Fibroblast of gingiva (primary cell): ENCODE measurements at places on chromosomes 16 and 17.

DNA sequence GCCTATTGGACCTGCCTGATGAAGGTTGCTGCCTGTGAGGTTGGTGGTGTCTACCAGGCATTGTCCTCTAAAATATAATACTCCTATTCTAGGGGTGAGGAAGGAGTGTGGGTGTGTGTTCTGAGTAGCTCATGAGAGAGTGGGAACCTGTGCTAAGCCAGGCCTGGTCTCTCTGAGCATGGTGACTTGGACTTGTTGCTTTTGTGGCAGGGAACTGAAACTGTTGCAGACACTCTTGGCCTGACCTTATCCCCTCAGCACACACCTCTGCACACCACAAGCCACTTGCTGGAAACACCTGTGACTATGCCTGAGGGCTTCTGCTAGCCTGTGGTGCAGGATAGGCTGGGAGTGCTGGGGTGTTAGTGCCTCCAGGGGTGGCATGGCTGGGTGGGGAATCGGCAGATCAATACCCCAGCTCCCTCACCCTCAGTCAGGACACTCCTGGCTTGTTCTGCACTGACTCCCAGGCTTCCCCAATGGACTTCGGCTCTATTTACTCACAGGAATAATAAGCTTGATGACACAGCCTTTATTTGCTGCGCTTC is 29.9 kb downstream of the PLCG2 start:
- DNase-seq, result no peak

GRCh38 chr16:48126801-48127644 is 28.8 kb downstream of the ABCC12 start:
- peak; percentile 93 for DNase-seq

DNA sequence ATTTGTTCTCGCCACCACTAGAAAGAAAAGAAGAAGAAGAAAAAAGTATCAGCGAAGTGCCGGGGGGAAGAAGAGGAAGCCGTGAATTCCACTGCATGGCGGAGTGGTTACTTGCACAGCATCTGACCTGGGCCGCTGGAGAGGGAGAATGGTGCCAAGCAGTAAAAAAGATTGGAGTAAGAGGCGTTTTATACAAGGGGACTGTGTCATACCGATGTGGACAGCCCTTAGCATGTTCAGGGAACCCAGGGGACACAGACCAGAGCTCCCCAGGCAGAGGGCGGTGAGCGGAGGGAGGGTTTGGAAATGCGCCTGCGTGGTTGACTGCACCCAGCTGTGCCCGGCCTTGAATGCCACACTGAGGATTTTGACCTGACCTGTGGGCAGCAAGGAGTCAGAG is 52.8 kb downstream of the PLXDC1 start:
- no peak for DNase-seq

DNA sequence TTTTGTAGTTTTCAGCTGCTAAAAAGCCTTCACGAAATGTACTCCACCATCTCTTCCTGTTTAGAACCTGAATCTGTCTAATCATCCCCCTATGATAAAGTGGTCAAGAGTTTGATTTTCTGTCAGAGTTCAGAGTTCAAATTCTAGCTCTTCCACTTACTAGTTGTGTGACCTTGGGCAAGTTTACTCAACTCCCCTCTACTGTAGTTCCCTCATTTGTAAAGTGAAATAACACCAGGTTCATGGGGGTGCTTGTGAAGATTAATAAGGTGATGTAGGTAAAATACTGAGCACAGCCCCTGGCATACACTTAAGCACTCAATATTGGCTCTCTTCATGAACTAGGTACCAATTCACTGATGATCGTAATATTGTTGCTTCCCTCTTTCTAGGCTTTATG is 1.2 kb upstream of the CDC6 start:
- no peak for DNase-seq

GRCh38 chr16:81558444-81559175 is 114.0 kb downstream of the CMIP start:
- DNase-seq, result no peak

DNA sequence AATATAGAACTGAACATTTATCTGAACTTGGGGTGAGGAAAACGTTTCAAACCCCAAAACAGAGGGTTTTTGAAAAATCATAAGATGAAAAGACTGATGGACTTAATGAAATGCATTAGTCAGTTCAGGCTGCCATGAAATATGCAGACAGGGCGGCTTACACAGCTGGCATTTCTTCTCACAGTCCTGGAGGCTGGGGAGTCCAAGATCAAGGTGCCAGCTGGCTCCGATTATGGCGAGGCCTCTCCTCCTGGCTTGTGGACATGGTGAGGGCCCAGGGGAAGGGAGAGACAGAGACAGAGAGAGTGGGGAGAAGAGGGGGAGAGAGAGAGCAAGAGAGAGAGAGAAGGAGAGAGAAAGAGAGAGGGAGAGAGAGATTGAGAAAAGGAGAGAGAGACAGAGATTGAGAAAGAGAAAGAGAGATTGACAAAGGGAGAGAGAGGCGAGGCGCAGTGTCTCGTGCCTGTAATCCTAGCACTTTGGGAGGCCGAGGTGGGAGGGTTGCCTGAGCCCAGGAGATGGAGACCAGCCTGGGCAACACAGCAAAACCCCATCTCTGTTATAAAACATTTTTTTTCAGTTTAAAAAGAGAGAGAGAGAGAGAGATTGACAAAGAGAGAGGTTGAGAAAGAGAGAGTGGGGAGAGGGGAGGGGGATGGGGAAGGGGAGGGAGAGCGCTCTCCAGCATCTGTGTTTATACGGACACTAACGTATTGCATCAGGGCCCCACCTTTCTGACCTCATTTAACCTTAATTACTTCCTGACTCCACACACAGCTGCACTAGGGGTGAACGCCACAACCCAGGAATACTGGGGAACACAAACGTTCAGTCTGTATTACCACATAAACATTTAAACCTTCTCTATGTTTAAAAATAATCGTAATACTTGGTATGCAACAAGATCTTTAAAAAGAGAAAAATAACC is 24.6 kb upstream of the RPH3AL start:
- peak; percentile 64 for DNase-seq

- no peak for DNase-seq
Measured at GRCh38 chr16:80619824-80620223, 79.0 kb downstream of the DYNLRB2 start.

GRCh38 chr16:89104303-89104702 is 10.7 kb downstream of the ACSF3 start:
- DNase-seq, result no peak

GRCh38 chr16:54930005-54930868 is at the start of gene IRX5:
TSS of gene IRX5 (plus strand) at chr16:54930865. CDS start at chr16:54931199, 334 bp downstream.
- DNase-seq, result peak; percentile 99

- DNase-seq, result no peak
Measured at GRCh38 chr17:52546493-52546892, 388.0 kb upstream of the CA10 start.

GRCh38 chr16:26692658-26693057 is 374.1 kb upstream of the C16orf82 start:
- DNase-seq, result no peak

DNA sequence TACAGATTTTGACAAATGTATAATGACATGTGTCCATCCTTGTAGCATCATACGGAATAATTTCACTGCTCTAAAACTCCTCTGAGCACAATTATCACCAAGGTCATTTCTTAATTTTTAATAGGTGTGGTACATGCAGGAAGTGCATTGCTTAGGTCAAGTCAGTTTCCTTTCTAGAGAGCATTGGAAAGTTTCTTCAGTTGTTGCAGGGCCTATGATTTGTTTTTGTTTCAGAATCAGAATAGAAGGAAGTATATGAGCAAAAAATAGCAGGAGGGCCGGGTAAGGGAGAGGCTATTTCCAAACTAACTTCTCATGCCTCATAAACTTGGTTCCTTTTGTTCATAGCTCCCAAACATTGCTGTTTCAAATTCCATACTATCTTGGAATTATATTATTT is 24.0 kb upstream of the SLFN5 start:
- no peak for DNase-seq

- DNase-seq, result no peak
Measured at GRCh38 chr16:68972013-68972412, 128.7 kb downstream of the TANGO6 start.

GRCh38 chr17:55284001-55284884 is 19.5 kb downstream of the HLF start:
- no peak for DNase-seq

GRCh38 chr17:58630883-58631522 is 60.8 kb downstream of the TEX14 start:
- DNase-seq, result no peak

- no peak for DNase-seq
Measured at GRCh38 chr17:21042458-21043295, at the start of gene USP22. TSS of gene USP22 (minus strand) at chr17:21043011. CDS start at chr17:21042835, 176 bp downstream.

GRCh38 chr16:72952811-72953271 is 95.1 kb downstream of the ZFHX3 start:
- DNase-seq, result peak; percentile 44

GRCh38 chr17:28953444-28954118 is 2.3 kb upstream of the PHF12 start:
- no peak for DNase-seq

DNA sequence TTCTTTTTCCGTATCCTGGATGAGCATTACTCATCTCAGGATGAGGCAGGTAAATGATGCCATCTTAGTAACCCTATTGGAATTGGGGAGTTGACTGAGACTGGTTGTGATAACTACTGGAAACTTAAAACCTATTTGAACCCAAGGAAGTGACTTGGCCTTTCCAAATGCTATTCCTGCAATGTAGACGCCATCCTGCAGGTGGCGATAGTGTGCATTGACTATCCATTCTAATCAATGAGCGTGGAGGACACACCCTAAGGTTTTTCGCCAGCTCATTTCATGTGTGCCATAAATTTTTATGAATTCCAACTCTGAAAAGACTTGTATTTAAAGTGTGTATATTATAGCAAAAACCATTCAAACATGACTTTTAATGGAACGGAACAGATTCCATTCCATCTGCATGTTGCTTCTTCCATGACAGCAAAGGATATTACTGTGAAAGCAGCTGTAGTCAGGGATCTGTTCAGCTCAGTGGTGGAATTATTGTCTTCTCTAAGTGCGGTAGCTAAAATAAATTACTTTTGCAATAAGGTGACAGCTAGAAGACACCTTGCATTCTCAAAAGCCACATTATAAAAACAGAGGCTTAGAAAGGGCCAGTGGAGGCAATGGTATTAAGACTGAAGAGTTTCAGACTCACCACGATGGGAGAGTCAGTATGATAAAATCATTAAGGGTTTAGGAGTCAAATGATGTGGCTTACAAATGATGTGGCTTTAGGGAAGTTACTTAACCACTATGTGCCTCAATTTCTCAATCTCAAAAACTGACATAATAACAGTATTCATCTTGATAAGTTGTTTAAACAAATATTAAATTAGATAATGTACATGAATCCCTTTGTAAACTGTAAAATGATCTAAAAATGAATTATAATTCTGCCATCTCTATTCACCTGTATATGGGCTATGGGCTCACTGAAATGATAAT is 55.5 kb downstream of the SYT17 start:
- no peak for DNase-seq

- no peak for DNase-seq
Measured at GRCh38 chr16:28259091-28259780, 33.1 kb upstream of the SBK1 start.

DNA sequence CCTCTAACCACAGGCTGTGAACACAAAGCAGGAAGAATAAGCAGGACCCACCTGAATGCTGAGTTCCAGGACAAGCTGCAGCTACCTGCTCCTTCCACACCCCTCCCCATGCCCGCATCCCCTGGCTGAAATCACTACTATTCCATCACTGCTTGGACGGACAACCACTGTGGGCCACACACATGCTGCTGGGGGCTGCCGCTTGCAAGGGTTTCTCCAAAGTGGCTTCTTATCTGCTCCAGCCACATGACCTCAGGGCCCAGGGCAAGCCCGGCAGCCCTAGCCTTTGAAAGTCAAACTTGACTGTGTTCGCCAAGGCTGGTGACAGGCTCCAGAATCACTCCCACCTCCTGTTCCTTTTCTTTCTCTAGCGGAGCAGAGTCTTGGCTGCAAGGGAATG is 18.4 kb downstream of the FA2H start:
- DNase-seq, result no peak

GRCh38 chr17:76267051-76267576 is 2.0 kb downstream of the UBALD2 start:
- no peak for DNase-seq

DNA sequence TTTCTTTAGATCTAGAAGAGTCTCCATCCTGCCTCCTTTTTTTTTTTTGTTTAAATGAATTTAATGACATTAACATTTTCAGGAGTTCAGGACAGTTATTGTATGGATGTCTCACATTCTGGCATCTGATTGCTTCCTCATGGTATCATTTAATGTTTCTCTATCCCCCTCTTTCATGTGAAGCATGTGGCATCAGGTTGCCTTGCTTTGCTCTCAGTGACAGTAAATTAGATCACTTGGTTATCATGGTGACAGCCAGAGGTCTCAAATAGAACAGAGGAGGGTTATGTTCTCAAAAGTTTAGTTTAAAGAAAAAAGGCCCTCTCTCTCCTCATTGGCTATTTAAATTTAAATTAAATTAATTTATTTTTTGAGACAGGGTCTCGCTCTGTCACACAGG is 74.1 kb downstream of the WWP2 start:
- DNase-seq, result no peak

GRCh38 chr16:85796599-85796998 is 2.7 kb downstream of the EMC8 start:
- DNase-seq, result no peak
